ENCODE measurements at places on chromosomes 5 and 9. TPM values are rescaled to one million over a fixed set of nuclear protein-coding genes. Genes with fewer than 3 reads are reported as not detected.

GRCh38 chr9:23750808-23751207 lies 75.2 kb downstream of the ELAVL2 start:
- DNase-seq: no peak

- DNase-seq: no peak
Measured at GRCh38 chr5:158770506-158770905, 329.2 kb downstream of the EBF1 start.

- no peak for DNase-seq
Measured at GRCh38 chr9:125758986-125759763, 12.0 kb downstream of the PBX3 start.

Gene FAXDC2
- 17.8 TPM for total RNA-seq

Gene RLN1
- total RNA-seq: 0.57 TPM

Gene GBGT1
- 1.4 TPM for total RNA-seq
